ENCODE measurements at places on chromosomes 2 and 18. TPM values are rescaled to one million over a fixed set of nuclear protein-coding genes. Genes with fewer than 3 reads are reported as not detected.

The SIX3 gene
- total RNA-seq, result not detected

The RMC1 gene
- total RNA-seq, result 56.6 TPM

The NEU2 gene
- not detected for total RNA-seq

GRCh38 chr2:51219468-51219867, 187.5 kb upstream of the NRXN1 start:
- H3K4me1 ChIP-seq, result no peaks in the 10 kb centered on the region
- no peak overlapping the region for H3K27ac ChIP-seq
- no peaks in the 10 kb centered on the region for H3K36me3 ChIP-seq
- H3K27me3 ChIP-seq, result no peaks in the 10 kb centered on the region

DNA sequence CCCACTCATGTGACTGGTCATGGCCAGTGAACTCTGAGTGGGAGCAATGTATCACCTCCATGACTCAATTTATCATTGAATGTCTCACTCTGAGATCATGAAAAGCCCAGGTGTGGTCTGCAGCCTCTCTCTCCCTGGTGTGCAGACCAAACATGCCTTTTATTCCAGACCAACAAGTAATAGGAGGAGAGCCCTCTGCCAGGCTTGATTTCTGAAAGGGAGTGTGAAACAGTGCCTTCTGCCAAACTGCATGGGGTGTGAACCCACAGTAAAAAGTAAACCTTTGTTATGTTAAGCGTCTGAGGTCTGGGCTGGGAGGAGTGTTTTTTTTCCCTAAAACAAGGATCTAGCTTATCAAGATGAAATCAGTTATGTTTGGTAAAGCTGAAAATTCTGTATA, 601.2 kb downstream of the ADCYAP1 start:
- no peak overlapping the region for H3K4me3 ChIP-seq
- no peaks in the 10 kb centered on the region for H3K27me3 ChIP-seq
- no peaks in the 10 kb centered on the region for H3K4me1 ChIP-seq
- DNase-seq, result no peak
- no peak overlapping the region for H3K27ac ChIP-seq
- no peaks in the 10 kb centered on the region for H3K36me3 ChIP-seq

DNA sequence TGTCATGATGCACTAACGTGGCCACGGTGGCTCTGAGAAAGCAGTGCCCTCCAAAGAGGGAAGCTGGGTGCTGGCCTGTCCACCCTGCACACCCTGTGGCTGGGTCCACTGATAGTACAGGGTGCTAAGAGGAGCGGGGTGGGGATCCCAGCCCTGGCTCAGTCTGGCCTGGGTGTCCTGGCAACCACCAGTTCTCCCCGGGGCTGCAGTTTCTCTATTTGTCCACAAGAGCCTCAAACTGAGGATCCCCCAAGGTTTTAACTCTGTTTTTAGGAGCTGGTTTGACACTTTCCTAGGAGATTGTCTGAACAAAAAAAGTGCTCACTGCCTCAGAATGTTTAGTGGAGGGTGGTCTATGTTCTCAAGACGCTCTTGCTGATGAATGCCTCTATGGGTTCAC, 29.0 kb downstream of the EDAR start:
- no peak overlapping the region for H3K27ac ChIP-seq
- peaks cover 46% of the 10 kb centered on the region for H3K4me1 ChIP-seq
- no peak overlapping the region for H3K4me3 ChIP-seq
- H3K36me3 ChIP-seq, result no peaks in the 10 kb centered on the region
